Hindlimb muscle (tissue), 1 donor: ENCODE measurements at places on chromosomes 6 and 20.

DNA sequence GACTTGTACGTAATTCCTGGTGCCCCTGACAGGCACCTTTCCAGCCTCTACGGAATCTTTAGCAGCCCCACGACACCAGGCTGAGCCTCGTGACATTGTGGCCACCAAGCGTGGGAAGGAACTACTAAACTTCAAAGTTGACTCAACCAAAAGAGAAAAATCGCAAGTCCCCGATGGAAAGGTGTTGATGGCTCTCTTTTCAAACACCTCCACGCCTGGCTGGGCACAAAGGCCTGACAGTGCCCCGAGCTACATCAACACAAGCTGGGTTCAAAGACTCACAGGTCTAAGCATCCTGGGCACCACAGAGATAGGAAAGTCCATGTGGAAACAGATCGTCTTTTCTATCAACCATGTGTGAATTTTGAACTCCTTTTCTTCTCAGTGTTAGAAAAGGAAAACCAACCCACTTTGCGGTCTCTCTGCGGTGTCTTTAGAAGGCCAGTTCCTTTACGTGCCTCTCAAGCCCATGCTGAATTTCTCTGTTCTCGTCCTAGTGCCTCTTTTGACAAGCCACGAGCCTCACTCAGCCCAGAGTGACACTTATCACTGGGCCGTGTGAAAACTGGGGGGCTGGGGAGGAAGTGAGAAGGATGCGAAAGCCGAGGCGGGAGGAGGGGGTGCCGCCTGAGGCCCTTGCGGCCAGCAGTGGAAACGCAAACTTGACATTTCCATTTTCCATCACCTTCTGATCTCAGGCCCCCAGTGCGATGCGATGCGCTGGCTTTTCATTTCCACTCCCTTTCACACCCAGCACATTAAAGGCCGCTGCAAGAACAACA, 59.4 kb downstream of the GFOD1 start:
- no peak for DNase-seq

DNA sequence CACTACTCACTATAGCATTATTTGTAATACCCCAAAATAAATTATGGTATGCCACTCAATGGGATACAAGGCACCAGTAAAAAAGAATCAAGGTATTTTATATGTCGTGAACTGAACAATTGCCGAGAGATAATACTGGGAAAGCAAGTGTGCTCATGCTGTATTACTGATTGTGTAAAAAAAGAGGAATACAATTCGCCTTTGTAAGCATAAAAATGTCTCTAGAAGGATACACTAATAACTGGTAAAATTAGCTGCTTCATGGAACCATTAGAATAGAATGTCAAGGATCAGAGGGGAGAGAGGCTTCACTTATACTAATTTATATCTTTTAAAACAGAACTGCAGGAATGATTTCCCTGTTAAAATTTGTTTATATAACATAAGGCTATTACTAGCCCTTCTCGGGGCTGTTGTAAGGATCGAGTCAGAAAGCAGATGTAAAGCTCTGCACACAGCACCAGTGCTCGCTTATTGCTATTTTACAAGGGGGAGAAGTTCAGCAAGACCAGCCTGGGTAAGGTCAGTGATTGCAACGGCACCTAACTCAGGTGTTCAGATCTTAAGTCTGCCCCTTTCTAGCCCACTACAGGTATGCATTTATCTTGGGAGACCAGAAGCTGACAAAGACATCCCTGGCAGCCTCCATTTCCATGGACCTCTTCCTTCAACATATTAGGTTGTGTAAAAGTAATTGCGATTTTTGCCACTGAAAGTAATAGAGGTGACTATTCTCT, 61.6 kb downstream of the MYH7B start:
- no peak for DNase-seq

- DNase-seq: peak; percentile 85
These were observed 15.0 kb upstream of the ABHD16B start for GRCh38 chr20:63846128-63846771.

- DNase-seq: peak; percentile 98
These were observed at the start of gene SYS1 for GRCh38 chr20:45362804-45363610. Gene SYS1 (plus strand): TSS chr20:45363156. CDS start chr20:45363532, 376 bp downstream.

GRCh38 chr20:45592574-45593189, 13.6 kb upstream of the WFDC8 start:
- DNase-seq: no peak

GRCh38 chr20:49100972-49101371, 54.9 kb downstream of the CSE1L start:
- DNase-seq: no peak

DNA sequence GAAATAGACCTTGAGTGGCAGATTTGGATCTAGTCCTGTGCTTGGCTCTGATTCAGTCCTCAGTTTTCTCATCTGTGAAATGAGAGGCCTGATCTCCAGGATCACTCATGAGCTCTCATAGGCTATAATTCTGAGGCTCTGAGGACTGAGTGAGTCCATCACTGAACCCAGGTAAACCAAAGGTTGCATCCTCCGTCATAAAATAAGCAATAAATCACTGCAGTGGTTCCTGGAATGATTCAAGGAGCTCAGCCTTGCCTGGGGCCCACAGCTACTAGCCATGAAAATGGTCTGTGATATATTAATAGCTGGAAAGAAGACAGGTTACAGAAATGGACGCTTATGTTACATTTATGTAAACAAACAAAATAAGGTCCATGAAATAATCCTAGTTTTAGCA, 124.8 kb downstream of the MAP3K7 start:
- DNase-seq: no peak

DNA sequence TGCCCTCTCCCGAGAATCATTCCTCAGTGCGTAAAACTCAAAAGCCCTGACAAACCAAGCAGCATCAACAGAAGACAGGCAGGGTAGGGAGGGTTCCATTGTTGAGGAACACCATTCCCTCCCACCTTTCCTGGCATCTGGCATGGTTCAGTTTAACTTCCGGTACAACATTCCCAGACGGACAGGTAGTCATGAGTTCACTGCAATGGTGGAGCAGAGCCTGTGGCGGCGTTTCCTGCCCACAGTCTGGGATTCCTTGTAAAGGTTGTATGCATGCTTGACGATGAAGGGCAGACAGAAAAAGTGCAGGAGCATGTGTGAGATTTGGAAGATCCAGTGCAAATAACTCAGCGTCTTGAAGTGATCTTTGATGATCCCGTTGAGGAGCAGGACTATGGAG, 42.3 kb downstream of the PIM1 start:
- no peak for DNase-seq

- no peak for DNase-seq
These were observed 132.9 kb upstream of the NUP153 start for GRCh38 chr6:17839513-17840223.

- DNase-seq: no peak
These were observed 228.3 kb downstream of the ARHGAP18 start for GRCh38 chr6:129481706-129482105.

GRCh38 chr6:39801456-39802251, 9.5 kb downstream of the DAAM2 start:
- no peak for DNase-seq

GRCh38 chr6:35026434-35027222, 114.5 kb downstream of the TCP11 start:
- no peak for DNase-seq

- DNase-seq: no peak
These were observed 10.2 kb downstream of the RPRD1B start for GRCh38 chr20:38043512-38044300.
